Hematopoietic multipotent progenitor cell treated with erythropoietin and hydrocortisone succinate and interleukin-3 and kit ligand, for 15 days (in vitro differentiated cells): ENCODE measurements at places on chromosomes 12 and 14.
A peak's percentile ranks its signal among the peaks of the same experiment; 100 is the strongest.

DNA sequence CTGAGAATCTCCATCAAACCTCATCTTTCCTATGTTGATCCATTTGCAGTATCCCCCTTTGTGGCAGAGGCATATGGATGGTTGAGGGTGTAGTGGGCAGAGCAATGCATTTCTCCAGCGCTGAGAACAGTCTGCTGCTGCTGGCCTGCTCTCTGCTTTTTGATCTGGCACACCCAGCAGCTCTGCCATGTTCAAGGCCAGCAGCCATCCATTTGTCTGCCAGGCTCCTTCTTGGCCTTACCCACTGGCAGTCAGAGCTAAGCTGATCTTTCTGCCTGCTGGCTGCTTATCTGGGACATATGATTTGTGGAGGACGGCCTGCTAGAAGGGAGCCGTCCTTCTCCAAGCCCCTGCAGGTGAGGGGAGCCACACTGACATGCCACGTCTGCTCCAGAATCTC is 17.0 kb downstream of the NPC2 start:
- no peak for DNase-seq

GRCh38 chr12:79128956-79129355 is 264.4 kb downstream of the SYT1 start:
- DNase-seq: no peak

GRCh38 chr12:26471560-26471959 is 276.2 kb downstream of the SSPN start:
- DNase-seq: no peak

- DNase-seq: no peak
These were observed 753 bp upstream of the DLGAP5 start for GRCh38 chr14:55192054-55192621.

DNA sequence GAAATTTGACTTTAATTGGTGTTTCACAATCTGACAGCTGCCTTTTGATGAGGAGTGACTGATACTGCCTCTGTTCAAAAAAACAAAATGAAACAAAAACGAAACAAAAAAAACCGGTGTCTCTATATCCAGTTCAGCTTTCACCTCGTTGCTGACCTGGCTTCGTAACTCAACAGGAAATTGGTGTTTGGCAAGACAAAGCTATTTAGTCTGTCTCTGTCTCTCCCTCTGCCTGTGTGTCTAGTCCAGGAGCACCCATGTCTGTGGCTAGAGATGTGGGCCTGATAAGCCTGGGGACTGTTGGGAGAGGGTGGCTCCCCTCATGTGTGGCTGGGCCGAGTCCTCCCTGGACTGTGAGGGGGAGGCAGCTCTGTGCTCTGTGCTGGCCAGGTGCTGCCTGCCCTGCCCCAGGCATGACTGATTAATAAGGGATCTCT is 11.3 kb downstream of the CACNA1C start:
- DNase-seq: no peak

DNA sequence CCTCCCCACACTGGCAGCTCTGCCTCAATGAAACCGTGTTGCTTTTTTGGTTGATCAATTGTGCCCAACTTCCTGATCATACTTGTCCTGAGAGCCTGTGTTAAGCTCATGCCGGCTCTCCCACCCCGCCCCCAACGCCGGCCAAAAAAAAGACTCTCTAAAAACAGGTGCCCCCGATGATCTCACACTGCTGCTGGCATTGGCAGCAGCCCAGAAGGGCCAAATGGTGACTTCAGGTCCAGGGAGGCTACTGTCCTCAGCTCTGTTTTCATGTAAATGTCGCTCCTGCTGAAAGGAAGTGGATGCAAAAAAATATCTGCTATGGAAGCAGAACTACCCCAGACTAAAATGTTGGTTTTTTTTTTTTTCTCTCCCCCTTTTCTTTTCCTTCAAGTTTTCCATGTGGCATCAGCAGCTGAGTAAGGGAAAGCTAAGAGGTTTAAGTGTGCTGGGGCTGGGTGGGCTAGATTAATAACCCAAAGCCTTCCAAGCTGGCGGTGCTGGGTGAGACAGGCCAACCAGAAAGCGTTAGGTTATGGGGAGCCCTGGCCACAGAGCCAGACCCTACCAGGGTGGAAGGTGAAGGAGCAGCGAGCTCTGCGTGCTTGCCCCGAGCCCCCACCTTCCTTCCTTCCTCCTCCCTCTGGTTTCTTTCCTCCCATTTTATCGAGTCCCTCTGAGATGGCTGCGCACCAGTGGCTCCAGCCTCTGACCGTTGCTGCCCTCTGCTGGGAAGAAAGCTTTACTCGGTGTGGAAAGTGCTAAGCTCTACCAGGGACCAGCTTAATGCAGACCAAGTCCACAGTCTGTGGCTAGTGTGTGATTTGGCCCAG is 396.1 kb downstream of the NRXN3 start:
- peak; percentile 63 for DNase-seq

- DNase-seq: no peak
These were observed 43.5 kb downstream of the ERH start for GRCh38 chr14:69354383-69355153.

GRCh38 chr12:127425474-127425873 is 841.5 kb upstream of the TMEM132C start:
- DNase-seq: no peak

GRCh38 chr14:67268426-67269150 is 27.4 kb downstream of the PALS1 start:
- peak; percentile 24 for DNase-seq
